ENCODE measurements at places on chromosomes 5 and 9. TPM values are rescaled to one million over a fixed set of nuclear protein-coding genes. Genes with fewer than 3 reads are reported as not detected.

DNA sequence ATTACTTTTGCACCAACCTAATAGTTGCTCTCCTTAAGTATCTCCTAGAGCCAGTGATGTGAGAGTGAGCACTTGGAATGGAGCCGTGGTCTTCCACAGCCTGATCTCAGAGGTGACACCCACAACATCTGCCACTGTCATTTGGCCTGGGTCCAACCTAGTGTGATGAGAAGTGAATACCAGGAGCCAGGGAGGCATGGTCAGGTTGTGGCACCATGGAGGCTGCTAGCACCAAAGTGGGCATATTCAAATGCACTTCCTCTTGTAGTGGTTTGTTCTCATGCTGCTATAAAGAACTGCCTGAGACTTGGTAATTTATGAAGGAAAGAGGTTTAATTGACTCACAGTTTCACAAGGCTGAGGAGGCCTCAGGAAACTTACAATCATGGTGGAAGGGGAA lies 22.6 kb upstream of the CEP72 start:
- H3K27me3 ChIP-seq, result peaks cover 14% of the 10 kb centered on the region
- H3K4me1 ChIP-seq, result peaks cover 17% of the 10 kb centered on the region
- no peaks in the 10 kb centered on the region for H3K36me3 ChIP-seq

- no peaks in the 10 kb centered on the region for H3K4me1 ChIP-seq
- H3K4me3 ChIP-seq, result no peak overlapping the region
- no peaks in the 10 kb centered on the region for H3K36me3 ChIP-seq
- no peak for DNase-seq
- H3K27ac ChIP-seq, result no peak overlapping the region
These were observed 479.3 kb downstream of the ARHGEF28 start for GRCh38 chr5:74105126-74105780.

DNA sequence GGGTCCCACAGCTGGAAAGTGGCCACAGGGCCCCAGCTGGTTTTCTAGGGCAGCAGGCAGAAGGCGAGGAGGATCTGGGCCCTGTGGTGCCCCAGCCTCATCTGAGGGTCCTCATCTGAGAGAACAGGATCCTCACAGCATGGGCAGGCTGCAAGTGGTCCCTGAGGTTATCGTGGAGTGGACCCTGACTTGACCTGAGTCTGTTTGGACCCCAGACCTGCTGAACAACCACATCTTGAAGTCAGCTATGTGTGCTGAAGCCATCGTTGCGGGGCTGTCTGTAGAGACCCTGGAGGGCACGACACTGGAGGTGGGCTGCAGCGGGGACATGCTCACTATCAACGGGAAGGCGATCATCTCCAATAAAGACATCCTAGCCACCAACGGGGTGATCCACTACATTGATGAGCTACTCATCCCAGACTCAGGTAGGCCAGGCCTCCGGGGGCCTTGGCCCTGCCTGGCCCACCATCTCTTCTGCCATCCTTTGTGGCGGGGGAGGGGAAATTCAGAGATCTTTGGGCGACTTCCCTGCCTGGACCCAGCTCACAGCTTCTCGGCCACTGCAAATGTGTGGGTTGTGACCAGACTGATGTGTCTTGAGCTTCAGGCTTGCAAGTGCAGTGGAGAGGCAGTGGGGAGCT lies 24.0 kb downstream of the TGFBI start:
- peak overlapping the region; percentile 98 for H3K27ac ChIP-seq
- peaks cover 66% of the 10 kb centered on the region for H3K4me1 ChIP-seq
- peak overlapping the region; percentile 45 for H3K4me3 ChIP-seq
- peaks cover 59% of the 10 kb centered on the region for H3K36me3 ChIP-seq
- no peak for DNase-seq

- H3K27ac ChIP-seq, result no peak overlapping the region
- H3K4me3 ChIP-seq, result no peak overlapping the region
- peaks cover 8% of the 10 kb centered on the region for H3K36me3 ChIP-seq
These were observed 166.4 kb upstream of the SPRY4 start for GRCh38 chr5:142491270-142491669.

DNA sequence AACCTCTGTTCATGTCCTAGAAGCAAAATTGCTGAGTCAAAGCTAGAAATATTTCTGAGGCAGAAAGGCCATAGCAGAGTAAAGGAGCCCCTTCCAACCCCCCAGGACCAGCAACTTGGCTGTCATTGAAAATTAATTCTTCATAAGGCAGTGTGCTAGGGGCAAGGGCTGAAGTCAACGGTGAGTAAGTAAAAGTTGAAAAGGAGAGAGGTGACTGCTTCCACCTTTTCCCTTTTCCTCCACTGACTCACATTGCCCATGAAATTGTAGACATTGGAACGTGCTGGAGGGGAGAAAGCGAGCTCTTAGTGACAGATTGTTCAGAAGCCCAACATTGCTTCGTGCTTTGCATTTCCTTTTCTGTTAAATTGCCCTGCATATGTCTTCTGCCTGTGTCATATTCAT lies 19.1 kb downstream of the GLRA1 start:
- H3K27me3 ChIP-seq, result no peaks in the 10 kb centered on the region
- peak overlapping the region; percentile 67 for H3K4me3 ChIP-seq
- H3K36me3 ChIP-seq, result no peaks in the 10 kb centered on the region
- peaks cover 30% of the 10 kb centered on the region for H3K4me1 ChIP-seq

GRCh38 chr5:78726571-78726970 lies 78.0 kb upstream of the LHFPL2 start:
- H3K4me3 ChIP-seq, result no peak overlapping the region
- peaks cover under 1% of the 10 kb centered on the region for H3K4me1 ChIP-seq
- H3K27me3 ChIP-seq, result peaks cover 4% of the 10 kb centered on the region
- no peak overlapping the region for H3K27ac ChIP-seq

DNA sequence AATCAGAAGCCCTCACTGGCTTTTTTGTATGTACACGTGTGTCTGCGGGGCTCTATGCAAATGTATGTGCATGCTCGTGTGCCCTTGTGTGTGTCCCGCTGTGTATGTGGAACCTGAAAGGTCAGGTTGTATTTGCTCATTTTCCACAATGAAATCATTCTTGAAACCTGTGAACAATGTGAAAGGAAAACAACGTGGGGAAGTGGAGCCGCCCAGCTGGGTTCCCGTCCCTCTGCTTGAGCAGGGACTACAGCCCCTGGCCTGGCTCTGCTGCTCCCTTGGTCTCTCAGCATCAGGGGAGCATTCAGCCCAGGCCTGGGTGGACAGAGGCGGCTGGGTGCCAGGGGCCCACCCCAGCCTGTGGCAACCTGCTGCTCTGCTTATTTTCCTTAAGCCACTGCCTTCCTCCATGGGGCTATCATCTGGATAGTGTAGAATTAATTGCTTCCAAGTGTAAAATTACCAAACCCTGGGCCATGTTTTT lies 3.0 kb downstream of the ECSCR start:
- no peaks in the 10 kb centered on the region for H3K27me3 ChIP-seq
- H3K4me3 ChIP-seq, result no peak overlapping the region
- H3K4me1 ChIP-seq, result peaks cover 42% of the 10 kb centered on the region
- DNase-seq, result no peak

GRCh38 chr5:17304282-17304681 lies 86.9 kb downstream of the BASP1 start:
- peaks cover 28% of the 10 kb centered on the region for H3K4me1 ChIP-seq
- H3K36me3 ChIP-seq, result peaks cover 7% of the 10 kb centered on the region
- no peak overlapping the region for H3K27ac ChIP-seq
- H3K27me3 ChIP-seq, result peaks cover 3% of the 10 kb centered on the region
- H3K4me3 ChIP-seq, result no peak overlapping the region
- no peak for DNase-seq

GRCh38 chr5:132999246-132999645 lies 27.1 kb downstream of the ZCCHC10 start:
- no peak overlapping the region for H3K27ac ChIP-seq
- no peak overlapping the region for H3K4me3 ChIP-seq
- no peak for DNase-seq
- H3K36me3 ChIP-seq, result no peaks in the 10 kb centered on the region

DNA sequence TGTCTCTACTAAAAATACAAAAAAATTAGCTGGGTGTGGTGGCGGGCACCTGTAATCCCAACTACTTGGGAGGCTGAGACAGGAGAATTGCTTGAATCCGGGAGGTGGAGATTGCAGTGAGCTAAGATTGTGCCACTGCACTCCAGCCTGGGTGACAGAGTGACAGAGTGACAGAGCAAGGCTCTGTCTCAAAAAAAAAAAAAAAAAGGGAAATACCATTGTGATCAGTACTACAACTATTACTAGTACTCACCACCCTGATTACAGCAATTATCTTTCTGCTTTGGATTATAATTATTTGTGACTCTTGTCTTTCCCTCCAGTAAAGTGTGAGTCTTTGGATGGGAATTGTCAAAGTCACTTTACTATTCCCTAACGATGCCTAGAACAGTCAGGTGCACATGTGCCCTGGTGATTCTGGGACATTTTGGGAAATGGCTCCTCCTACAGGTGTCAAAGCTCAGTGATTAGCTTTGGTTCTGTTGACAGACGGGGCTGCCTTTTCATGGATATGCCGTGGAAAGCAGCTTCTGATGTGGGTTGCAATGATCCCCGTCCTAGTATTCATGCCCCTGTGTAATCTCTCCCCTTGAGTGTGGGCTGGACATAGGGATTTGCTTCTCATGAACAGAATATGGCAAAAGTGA lies 31.8 kb upstream of the FRRS1L start:
- no peak for DNase-seq
- no peak overlapping the region for H3K4me3 ChIP-seq
- no peak overlapping the region for H3K27ac ChIP-seq
- no peaks in the 10 kb centered on the region for H3K36me3 ChIP-seq
- H3K4me1 ChIP-seq, result peaks cover 5% of the 10 kb centered on the region

GRCh38 chr5:166324372-166324771 lies 1967.1 kb upstream of the WWC1 start:
- H3K27ac ChIP-seq, result no peak overlapping the region
- DNase-seq, result no peak
- H3K27me3 ChIP-seq, result peaks cover 2% of the 10 kb centered on the region
- H3K4me1 ChIP-seq, result no peaks in the 10 kb centered on the region
- no peak overlapping the region for H3K4me3 ChIP-seq

DNA sequence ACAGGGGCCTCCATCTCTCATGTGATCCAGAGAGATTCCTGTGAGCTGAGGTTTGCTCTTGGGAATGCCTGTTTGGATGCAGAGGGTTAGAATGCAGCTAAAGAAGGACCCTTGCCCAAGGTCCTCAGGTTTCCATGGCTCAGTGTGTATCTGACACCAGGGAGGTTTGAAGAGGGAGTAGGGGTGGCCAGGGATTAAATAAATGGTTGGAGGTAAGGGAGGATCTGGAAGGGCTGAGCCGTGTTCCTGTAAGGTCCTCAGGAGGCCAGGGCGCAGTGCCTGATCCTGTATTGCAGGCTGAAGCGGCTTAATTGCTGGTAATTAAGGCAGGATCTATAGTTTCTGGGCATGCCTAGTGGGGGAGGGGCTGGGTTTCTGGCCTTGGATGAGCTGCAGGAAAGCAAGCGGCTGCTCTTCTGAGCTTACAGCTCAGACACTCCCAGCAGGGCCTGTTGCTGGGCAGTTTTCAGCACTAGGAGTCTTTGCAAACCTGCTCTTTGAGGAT lies 41.5 kb upstream of the MAP1B start:
- H3K4me3 ChIP-seq, result peak overlapping the region; percentile 41
- H3K36me3 ChIP-seq, result no peaks in the 10 kb centered on the region
- peak; percentile 37 for DNase-seq
- H3K27me3 ChIP-seq, result no peaks in the 10 kb centered on the region
- peak overlapping the region; percentile 80 for H3K27ac ChIP-seq
- H3K4me1 ChIP-seq, result peaks cover 33% of the 10 kb centered on the region

DNA sequence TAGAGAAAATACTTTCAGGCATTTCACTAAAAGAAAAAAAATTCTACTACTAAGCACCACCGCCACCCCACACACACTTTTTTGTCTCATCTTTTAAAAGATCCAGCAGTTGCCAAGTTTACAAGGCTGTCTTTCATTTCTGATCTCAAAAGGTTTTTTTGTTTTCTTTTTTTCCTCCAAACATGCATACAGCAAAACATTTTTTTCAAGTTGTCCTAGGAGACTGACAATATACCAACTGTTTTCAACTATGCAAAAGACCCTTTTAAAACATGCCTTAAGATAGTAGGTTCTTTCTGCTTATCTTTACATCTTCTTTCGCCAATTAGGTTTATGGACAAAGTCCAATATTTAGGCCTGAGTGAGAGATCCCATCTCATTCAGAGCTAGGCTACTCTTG lies 65.2 kb downstream of the HMHB1 start:
- no peak overlapping the region for H3K27ac ChIP-seq
- no peaks in the 10 kb centered on the region for H3K27me3 ChIP-seq
- no peak overlapping the region for H3K4me3 ChIP-seq

- peaks cover 12% of the 10 kb centered on the region for H3K4me1 ChIP-seq
- H3K36me3 ChIP-seq, result peaks cover 5% of the 10 kb centered on the region
- H3K27ac ChIP-seq, result peak overlapping the region; percentile 14
- H3K4me3 ChIP-seq, result peak overlapping the region; percentile 81
These were observed 81.9 kb upstream of the FREM1 start for GRCh38 chr9:14992081-14992480.

DNA sequence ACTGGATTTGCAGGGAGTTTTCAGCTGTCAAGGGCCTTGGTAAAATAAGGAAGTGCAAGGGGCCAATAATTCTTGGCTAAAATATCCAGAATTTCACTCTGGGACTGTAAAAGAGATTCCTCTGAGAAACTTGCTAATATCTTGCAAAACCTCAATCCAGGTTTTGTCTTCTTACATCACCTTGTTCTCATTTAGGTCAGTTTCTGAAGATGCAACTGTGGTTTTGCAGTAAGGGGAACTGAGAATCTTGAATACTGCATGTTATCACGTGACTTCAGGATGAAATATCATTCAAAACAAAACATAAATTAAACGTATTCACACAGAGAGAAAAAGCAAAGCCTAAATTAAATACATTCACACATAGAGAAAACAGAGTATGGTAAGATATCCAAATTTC lies 35.0 kb upstream of the RIC1 start:
- H3K27me3 ChIP-seq, result no peaks in the 10 kb centered on the region
- H3K27ac ChIP-seq, result no peak overlapping the region
- no peaks in the 10 kb centered on the region for H3K36me3 ChIP-seq
- H3K4me1 ChIP-seq, result peaks cover 39% of the 10 kb centered on the region
- H3K4me3 ChIP-seq, result no peak overlapping the region

GRCh38 chr5:138632900-138633489 lies 57.8 kb upstream of the HSPA9 start:
- DNase-seq, result peak; percentile 43
- no peak overlapping the region for H3K4me3 ChIP-seq
- H3K36me3 ChIP-seq, result no peaks in the 10 kb centered on the region
- peaks cover 10% of the 10 kb centered on the region for H3K4me1 ChIP-seq
- peaks cover 12% of the 10 kb centered on the region for H3K27me3 ChIP-seq
- no peak overlapping the region for H3K27ac ChIP-seq

The TLX3 gene
- not detected for total RNA-seq

The TMEFF1 gene
- total RNA-seq, result 2.6 TPM

The GFPT2 gene
- total RNA-seq, result 2.8 TPM

The NR5A1 gene
- total RNA-seq, result not detected

The MCTP1 gene
- 2.5 TPM for total RNA-seq

The LRRC8A gene
- total RNA-seq, result 40.9 TPM

The TAF1L gene
- not detected for total RNA-seq

Data from HFFc6 (cell line).